ENCODE measurements at places on chromosomes 1 and 21. TPM values are rescaled to one million over a fixed set of nuclear protein-coding genes. Genes with fewer than 3 reads are reported as not detected.

GRCh38 chr1:69929308-69930057, 275.9 kb downstream of the LRRC40 start:
- peak; percentile 66 for DNase-seq

GRCh38 chr1:162376691-162377090, at the start of gene SPATA46:
TSS of gene SPATA46 (minus strand) at chr1:162376854. CDS start at chr1:162376790, 64 bp downstream.
- no peak for DNase-seq

Gene PBX1
- total RNA-seq, result 182 TPM

DNA sequence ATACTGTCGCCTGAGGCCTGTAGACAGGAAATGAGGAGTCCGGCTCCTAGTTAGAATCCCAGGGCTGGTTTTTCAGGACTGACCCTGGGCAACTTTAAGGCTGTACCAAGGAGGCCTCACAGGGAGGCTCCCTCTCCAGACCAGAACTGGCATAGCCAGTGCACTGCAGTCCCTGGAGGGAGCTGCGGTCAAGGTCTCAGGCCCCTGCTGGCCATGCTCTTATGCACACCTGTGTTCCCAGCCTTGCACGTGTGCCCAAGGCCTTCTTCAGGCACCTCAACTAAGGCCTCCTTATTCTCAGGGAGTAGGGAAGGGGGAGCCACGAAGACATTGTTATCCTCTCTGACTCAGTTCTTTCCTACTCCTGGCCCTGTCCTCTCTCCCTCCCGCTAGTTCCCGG, 22.0 kb upstream of the IFNAR1 start:
- DNase-seq, result no peak

Gene LORICRIN
- total RNA-seq, result not detected

Gene LDLRAD2
- 0.77 TPM for total RNA-seq

Gene OR6K3
- not detected for total RNA-seq

DNA sequence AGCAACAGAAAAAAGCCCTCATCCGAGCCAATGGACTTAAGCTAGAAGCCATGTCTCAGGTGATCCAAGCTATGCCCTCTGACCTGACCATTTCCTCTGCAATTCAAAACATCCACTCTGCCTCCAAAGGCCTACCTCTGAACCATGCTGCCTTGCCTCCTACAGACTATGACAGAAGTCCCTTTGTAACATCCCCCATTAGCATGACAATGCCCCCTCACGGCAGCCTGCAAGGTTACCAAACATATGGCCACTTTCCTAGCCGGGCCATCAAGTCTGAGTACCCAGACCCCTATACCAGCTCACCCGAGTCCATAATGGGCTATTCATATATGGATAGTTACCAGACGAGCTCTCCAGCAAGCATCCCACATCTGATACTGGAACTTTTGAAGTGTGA, 20.7 kb downstream of the NR5A2 start:
- DNase-seq, result no peak

Gene TMEM79
- total RNA-seq, result 2.6 TPM

DNA sequence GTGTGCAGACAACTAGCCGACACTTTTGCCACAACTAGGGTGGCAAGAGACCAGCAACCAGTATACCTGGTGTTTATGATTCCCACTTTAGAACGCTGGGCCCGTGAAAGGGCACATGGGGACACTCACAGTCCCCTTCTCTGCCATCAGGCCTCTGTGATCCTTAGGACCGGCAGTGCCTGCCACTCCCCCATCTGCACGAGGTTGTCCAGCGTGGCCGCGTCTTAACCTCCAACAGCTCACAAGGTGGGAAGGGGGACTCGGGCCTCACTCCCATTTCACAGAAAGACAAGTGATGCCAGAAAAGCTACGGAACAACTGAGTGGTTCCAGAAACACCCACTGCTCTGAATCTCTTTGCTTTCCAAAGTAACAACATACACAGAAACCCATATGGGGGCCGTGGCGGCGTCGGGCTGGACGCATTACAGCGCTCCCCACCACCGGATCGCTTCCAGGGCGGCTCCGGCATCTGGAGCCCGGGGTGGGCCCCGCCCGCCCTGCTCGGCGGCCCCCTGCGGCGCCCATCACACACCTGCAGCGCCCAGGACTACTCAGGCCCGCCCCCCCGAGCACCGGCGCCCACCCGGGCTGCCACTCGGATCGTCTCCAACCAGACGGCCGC, 1.0 kb downstream of the ZNF496 start:
- no peak for DNase-seq

Gene LMX1A
- not detected for total RNA-seq

DNA sequence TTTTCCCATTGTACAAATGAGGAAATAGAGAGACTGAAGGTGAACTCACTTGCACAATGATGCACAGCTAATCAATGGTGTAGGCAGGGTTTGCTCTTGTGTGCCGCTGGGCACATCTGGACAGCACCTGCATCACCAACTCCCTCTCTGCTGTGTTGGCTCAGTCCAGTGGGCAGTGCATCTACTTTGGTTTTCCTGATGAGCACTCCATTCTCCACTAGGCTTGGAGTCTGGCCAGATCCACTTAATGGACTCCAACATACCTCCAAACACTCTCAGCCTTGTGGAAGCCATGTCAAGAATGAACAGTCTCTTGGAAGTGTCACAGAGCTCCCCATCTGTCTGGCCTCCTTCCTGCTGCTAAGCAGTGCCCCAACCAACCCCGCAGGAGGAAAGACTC, 152.2 kb downstream of the HIVEP3 start:
- DNase-seq, result peak; percentile 27

GRCh38 chr1:44524655-44525500, 119.8 kb downstream of the RNF220 start:
- DNase-seq, result peak; percentile 40

GRCh38 chr1:5909576-5910275, 82.5 kb downstream of the NPHP4 start:
- DNase-seq, result no peak

DNA sequence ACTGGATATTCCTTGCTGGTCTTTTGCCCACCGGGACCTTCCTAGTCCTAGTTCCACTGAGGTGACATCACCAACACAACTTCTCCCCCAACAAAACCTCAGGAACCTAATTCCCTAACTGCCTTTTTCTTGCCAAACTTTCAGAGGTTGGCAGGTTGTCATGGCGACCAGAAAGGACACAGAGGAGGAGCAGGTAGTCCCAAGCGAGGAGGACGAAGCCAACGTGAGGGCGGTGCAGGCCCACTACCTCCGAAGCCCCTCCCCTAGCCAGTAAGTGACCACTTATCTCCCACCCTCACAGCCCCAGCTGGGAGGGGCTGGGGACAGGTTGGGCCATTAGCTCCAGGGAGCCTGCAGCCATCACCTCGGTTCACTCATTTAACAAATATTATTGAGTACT, 815 bp downstream of the STYXL2 start:
- DNase-seq, result no peak

DNA sequence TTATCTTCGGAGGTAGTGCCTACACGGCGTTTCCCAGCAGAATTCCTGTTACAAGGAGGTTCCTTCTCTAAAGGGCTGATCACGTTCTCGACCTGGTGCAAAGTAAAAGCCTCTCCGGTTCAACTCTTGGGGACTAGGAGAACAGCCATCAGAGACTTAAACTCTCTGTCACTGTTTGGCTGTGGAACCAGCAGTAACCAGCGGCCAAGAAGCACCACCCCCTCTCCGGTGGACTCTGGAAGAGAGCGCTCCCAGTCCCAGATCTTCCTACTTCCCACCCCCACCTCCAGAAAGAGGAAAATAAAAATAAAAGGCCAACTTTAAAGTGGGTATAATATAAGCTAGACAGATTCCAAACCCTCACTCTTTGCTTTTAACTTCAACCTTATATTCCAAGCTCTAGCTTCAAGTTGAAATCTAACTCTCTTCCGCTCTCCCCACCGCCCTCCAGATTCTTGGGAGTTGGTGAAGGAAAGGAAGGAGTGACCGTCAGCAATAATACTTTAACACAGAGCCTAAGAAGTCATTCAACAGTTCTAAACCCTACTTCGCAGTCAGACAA, 2.9 kb downstream of the BRINP3 start:
- DNase-seq, result peak; percentile 22

DNA sequence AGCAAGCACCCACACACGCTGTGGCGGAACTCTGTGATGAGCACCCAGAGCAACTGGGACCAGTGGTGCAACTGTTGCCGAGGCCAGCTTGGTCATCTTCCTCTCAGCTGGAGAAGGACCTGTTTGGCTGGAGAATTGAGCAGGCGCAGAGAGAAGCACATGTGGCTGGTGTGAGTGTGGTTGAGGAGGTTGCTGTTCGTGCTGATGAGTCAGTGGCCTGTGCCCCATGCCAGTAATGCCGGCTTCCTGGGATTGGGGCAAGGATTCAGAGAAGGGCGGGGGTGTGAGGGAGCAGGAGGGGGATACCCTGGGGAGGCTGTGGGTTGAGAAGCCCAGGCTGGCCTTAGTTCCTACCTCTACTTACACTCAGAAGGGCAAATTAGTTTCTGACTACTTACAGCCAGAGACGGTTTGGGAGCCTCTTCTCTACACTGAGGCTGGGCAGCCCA, 57.5 kb upstream of the EPS8L3 start:
- DNase-seq, result no peak

Gene TMPRSS15
- not detected for total RNA-seq

Gene DCST1
- not detected for total RNA-seq

DNA sequence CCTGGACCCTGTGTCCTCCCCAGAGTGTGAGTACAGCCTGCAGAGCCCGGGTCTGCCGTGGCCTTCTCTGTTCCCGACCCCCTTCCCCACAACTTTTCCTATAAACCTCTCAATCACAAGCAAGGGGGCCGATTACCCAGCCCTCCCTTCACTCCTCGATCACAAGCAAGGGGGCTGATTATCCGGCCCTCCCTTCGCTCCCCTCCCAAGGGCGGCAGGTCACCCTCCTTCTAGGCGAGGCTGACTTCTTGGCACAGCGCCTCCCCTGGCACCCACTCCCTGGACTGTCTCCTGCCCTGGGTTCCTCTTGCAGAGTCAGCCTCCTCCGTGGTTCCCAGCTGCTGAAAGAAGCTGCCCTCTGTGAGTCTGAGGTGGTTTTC, 12.3 kb upstream of the LDLRAP1 start:
- no peak for DNase-seq

- DNase-seq, result no peak
Observed at GRCh38 chr1:223513309-223513708, 120.1 kb downstream of the CCDC185 start.

Gene TMPRSS2
- not detected for total RNA-seq

DNA sequence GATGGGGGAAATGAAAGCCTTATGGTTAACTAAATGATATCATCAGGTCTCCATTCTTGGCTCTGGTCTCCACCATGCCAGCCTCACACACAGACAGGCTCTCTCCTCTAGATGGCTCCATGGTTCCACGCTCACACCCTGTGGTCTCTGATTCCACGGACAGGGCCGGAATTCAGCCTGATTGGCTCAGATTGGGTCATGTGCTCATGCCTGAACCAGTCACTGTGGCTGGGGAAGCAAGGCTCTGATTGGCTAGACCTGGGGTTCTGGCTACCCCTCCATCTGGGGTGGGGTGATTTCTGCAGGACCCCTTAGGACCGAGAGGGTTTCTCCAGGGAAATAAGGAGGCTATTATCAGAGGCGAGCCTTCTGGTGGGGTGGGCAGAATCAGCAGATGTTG, 277.0 kb downstream of the PTPRU start:
- DNase-seq, result peak; percentile 61

DNA sequence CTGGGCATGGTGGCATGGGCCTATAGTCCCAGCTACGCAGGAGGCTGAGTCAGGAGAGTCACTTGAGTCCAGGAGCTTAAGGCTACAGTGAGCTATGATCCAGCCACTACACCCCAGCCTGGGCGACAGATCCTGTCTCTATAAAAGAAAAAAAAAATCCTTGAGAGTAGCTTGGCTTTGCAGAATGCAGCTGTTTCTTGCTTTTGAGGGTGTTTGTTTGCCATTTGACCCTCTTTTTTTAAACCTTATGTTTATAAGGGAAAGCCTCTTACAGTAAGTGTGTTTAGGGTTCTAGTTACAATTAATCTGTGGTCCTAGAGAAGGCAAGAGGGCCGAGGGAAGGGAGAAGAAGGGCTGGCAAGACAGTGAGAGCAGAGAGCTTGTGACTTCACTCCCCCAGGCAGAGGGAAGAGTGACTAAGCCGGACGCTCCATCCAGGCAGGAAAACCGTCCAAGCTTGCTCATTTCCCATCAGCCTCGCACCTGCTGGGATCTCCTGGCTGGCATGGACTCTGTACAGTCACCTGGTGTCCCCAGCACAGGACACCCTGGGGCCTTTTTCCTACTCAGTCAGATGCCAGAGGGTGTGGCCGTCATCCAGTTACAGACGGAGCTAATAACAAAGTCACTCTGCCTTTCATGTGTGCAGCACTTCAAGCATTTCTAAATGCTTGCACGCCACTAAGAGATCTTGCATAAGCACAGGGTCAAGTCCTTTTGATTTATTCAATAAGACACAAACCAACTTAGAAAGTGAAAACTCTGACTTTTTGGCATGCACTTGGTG, 55.5 kb upstream of the PSEN2 start:
- DNase-seq, result no peak

Gene PHACTR4
- 13.5 TPM for total RNA-seq

Gene HFM1
- total RNA-seq, result 8.3 TPM

Gene CLCA1
- not detected for total RNA-seq

DNA sequence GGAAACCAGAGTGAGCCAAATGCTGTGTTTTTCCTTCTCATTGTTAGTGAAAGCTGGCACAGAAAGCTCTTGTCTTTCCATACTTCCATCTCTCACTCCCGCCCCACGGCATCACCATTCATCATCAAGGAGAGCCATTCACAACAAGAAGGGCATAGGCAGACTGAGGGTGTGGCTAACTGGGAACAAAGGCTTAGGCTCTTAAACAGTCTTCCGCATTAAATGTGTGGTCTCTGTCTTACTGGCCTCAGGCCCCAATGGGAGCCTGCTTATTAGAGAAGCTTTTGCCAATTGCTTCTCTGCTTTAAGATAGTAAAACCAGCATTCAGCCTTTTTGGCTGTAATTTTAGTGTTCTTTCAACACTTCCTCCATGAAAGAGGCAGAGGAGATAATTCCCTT, 51.4 kb downstream of the TNFSF18 start:
- peak; percentile 88 for DNase-seq

GRCh38 chr1:115090540-115090939, 1.2 kb upstream of the TSPAN2 start:
- DNase-seq, result peak; percentile 35

- no peak for DNase-seq
Observed at GRCh38 chr1:205951746-205952145, 8.5 kb upstream of the SLC26A9 start.

Gene WARS2
- 13.1 TPM for total RNA-seq

Gene ALG6
- 8.3 TPM for total RNA-seq

Gene TMEM51
- 40.9 TPM for total RNA-seq

GRCh38 chr1:64343823-64344190, 126.1 kb upstream of the CACHD1 start:
- DNase-seq, result no peak

DNA sequence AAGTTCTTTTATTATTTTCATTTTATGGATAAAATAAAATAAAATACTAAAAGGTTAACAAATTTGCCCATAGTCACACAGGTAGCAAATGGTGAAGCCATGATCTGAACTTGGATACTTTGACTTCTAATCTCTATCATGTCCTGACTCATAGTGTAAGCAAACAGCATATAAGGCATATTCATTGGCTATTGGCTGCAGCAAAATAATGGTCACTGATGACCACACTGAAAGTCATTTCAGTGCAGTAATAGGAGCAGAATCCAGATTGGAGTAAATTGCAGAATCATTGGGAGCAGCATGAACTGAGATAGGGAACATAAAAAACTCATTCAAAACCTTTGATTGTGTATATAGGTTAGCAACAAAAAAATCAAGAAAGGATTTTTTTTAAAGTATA, 262.9 kb downstream of the PLA2G4A start:
- no peak for DNase-seq

GRCh38 chr1:191320062-191320461, 838.2 kb upstream of the RGS18 start:
- DNase-seq, result peak; percentile 15

GRCh38 chr1:245177071-245177900, 22.5 kb downstream of the KIF26B start:
- DNase-seq, result no peak
